IMR-90 (cell line): ENCODE measurements at places on chromosomes 16 and 17. TPM values are rescaled to one million over a fixed set of nuclear protein-coding genes. Genes with fewer than 3 reads are reported as not detected.

Gene RAP1GAP2
- 4.7 and 5.7 TPM in 2 replicates for total RNA-seq

Gene TPSD1
- total RNA-seq = not detected in 2 replicates

Gene SCPEP1
- total RNA-seq = 16.5 and 16.7 TPM in 2 replicates

Gene WWP2
- 12.7 and 14.4 TPM in 2 replicates for total RNA-seq

Gene CHMP6
- total RNA-seq = 5.0 and 7.2 TPM in 2 replicates

Gene ORMDL3
- 45.7 and 46.4 TPM in 2 replicates for total RNA-seq

Gene ZDHHC1
- total RNA-seq = 1.7 and 2.0 TPM in 2 replicates

Gene PLD6
- total RNA-seq = 1.1 TPM in 2 replicates

Gene GCGR
- total RNA-seq = not detected in 2 replicates

Gene TMEM100
- 0.28 and 0.36 TPM in 2 replicates for total RNA-seq

Gene MYH10
- 95.2 and 102 TPM in 2 replicates for total RNA-seq

Gene UNK
- 15.4 and 15.8 TPM in 2 replicates for total RNA-seq

Gene NPIPB6
- total RNA-seq = 0.18 and 0.56 TPM in 2 replicates

Gene MYO15A
- 0.18 and 0.56 TPM in 2 replicates for total RNA-seq

Gene ZSCAN10
- total RNA-seq = not detected in 2 replicates

Gene NOTUM
- total RNA-seq = not detected in 2 replicates

Gene TMIGD1
- total RNA-seq = not detected in 2 replicates

Gene HSPB9
- not detected in 2 replicates for total RNA-seq

Gene PRAC1
- total RNA-seq = not detected in 2 replicates

Gene NME2
- 824 and 863 TPM in 2 replicates for total RNA-seq
